ENCODE measurements at places on chromosomes 16 and 17.

DNA sequence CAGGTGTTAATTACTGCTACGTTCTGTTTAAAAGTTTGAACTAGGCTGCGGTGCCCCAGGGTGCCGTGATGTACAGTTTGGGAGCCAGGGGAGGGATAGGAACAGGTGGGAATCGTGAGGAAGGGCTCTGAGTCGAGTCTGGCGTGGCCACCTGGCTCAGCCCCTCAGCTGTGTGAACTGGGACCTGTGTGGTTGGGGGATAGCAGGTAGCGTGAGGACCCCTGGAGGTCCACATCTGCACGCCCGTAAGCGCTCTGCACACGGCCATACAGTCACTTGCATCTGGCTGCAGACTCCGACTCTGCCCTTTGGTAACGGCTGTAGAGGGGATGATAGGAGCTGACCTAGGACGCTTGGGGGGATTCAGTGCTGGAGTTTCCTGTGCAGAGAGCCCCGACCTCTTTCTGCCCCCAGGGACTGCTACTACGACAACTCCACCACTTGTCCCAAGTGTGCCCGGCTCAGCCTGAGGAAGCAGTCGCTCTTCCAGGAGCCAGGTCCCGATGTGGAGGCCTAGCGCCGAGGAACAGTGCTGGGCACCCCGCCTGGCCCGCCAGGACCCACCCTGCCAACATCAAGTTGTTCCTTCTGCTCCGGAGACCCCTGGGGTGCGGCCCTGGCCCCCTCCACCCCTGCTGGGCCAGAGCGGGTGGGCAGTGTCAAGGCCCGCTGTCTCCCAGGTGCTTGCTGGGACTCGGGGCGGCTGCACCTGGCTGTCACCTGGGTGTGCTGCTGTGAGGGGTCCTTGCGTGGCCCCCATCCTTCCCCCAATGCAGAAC lies 17.1 kb downstream of the DEF8 start:
- DNase-seq = no peak

- DNase-seq = peak; percentile 12
Measured at GRCh38 chr17:52470553-52470952, 312.0 kb upstream of the CA10 start.

- DNase-seq = no peak
Measured at GRCh38 chr17:43372273-43372911, 26.4 kb upstream of the ARL4D start.

- DNase-seq = no peak
Measured at GRCh38 chr17:60769327-60769726, 91.7 kb downstream of the BCAS3 start.

DNA sequence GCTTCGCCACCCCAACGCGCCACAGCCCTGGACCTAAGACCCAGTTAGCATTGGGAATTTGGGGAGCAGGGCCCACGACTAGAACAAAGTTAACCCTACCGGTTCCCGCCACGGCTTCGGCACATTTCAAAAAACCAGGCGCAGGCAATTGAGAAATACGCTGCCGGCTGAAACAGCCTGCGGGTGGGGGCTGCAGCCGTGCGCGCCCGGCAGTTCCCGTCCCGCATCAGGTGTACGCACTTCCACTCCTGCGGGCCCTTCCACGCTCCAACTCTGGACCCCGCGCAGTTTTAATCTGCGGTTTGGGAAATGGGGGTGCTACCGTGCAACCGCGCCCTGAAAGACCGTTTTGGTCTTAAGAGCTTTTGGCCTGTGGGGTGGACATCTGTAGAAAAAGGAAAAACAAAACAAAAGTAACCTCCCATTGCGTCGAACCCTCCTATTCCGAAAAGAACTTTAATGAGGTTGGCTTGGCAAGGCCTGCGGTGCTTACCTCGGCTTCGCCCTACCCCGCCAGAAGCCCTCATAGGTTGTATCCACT lies 7.1 kb downstream of the IRX5 start:
- no peak for DNase-seq

DNA sequence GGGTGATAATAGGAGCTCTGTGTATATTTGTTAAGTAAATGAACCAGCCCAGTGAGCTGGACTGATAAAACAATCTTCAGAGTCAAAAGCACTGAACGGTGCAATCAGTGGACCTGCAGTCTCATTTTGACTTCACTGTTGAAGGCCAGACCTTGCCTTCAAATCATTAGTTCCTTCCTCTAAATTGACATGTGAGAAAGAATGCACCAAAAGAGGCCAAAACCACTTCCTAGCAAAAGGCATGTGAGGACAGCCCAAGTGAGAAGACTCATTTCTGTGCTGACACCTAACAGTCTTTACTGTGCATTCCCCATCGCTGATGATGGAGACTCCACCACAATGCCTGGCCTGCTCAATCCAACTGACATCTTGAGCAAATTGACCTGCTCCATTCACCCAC lies 10.6 kb downstream of the GTF3C1 start:
- no peak for DNase-seq

GRCh38 chr16:75089486-75090202 lies 26.9 kb downstream of the LDHD start:
- DNase-seq = no peak

GRCh38 chr16:35735403-35736251 lies 2276.2 kb downstream of the TP53TG3F start:
- DNase-seq = no peak

DNA sequence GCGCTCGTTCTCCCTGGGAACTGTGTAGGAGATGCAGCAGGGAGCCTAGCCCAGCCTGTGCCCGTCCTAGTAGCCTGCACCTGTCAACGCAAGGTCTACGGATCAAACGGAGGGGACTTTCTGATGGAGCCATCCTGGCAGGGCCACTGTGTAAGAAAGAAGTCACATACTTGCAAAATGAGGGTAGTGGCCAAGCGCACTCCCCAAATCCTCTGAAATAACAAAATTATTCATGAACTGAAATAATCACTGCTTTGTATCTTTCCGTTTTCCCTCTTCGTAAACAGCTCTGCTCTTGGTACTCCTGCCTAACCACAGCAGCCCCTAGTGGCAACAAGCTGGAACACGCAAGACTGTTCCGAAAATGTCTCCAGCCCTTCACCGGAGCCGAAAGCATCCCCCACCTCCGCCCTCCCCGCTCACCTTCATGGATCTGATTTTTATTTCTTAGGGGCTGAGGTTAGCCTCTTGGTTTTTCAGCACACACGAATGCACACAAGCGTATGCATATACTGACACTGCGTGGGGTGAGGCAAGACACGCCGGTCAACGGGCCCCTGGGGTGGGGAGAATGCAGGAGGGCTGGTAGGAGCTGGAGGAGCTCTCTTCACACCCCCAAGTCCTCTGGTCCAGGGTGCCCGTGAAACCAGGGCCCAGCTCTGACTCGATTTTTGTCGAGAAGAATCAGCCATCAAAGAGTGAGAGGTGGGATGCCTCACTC lies 100.8 kb downstream of the ABCC12 start:
- DNase-seq = peak; percentile 22

DNA sequence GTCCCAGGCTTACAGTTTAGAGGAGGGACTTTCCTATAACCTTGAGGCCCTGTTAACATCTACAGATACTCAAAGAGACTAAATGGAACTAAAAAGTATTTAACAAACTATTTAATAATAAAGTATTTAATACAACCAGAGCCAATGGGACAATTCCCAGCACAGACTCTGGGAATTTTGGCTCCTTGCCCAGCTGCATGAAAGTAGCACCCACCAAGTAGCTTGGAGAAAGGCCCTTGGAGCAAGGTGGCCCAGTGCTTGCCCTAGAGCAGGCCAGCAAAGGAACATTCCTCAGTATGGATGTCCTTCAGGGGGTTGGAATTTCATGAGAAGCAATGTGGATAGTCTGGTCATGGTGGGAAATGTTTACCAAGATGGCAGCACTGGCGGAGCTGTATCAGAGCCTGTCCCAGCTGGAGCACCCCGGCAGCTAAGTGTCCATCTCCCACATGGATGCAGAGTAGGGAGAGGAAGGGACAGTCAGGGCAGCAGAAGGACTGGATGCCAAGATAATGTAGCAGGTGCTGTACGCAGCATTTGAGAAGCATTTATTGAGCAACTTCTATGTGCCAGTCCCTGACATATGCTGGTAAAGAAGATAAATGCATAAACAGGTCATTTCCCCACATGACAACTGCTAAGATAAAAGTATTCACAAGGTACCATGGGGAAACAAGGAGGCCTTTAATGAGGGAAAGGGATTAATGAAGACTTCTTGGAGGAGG lies 5.2 kb upstream of the SMARCD2 start:
- DNase-seq = no peak
